ENCODE measurements at places on chromosomes 16 and 17. TPM values are rescaled to one million over a fixed set of nuclear protein-coding genes. Genes with fewer than 3 reads are reported as not detected.
A peak's percentile ranks its signal among the peaks of the same experiment; 100 is the strongest.

LLGL1 gene
- total RNA-seq, result 40.3 TPM

DNA sequence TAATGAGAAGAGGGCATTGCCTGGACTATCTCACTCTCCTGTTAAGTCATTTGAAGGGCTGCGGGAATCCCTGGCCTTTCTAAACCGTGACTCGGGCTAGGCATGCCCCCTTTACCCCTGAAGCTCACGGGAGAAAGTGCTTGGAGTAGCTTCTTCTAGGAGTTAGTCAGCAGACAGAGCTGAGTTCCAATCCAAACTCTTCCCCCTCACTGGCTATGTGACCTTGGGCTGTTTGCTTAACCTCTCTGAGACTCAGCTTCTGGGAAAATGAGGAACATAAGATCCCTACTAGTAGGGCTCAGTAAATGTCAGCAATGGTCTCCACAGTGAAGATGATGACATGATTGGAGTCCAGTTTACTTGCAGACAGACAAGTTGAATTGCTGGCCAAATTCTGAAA lies 5.7 kb upstream of the B9D1 start:
- H3K4me1 ChIP-seq, result peaks cover 4% of the 10 kb centered on the region
- H3K36me3 ChIP-seq, result no peaks in the 10 kb centered on the region
- H3K27me3 ChIP-seq, result no peaks in the 10 kb centered on the region
- DNase-seq, result no peak
- H3K27ac ChIP-seq, result no peak overlapping the region

SCARF1 gene
- total RNA-seq, result not detected

DNA sequence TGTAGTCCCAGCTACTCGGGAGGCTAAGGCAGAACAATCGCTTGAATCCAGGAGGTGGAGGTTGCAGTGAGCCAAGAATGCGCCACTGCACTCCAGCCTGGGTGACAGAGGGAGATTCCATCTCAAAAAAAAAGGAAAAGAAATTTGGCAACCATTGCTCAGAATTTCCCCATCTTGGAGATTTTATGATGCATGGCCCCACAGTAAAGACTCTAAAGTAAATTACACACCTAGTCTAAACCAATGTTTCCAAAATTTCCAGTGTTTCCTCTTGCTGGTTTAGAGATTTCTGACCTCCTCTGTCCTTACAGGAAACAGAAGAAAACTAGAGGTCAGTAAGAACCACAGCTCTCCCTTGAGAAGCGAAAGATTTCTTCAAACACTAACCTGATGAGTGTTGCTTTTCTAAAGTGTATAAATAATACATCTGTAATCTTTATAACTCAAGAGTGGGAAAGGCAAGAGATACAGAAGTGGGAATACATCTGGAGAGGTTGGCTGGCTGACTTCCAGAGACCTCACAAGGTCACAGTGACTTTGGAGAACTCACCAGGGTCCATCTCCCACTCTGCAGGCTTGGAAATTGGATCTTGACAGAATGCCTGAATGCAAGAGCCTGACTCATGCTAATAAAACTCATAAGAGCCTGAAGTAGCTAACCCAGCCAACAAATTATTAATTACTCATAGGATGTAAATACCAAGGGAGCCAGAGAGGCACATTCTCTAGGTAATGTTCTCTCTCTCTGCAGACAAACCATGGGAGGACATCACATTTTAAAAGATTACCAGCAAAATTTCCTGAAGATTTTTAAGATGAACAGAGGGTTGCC lies 8.8 kb downstream of the ADAT1 start:
- H3K4me1 ChIP-seq, result peaks cover 6% of the 10 kb centered on the region
- H3K27ac ChIP-seq, result no peak overlapping the region
- H3K4me3 ChIP-seq, result no peak overlapping the region

TPSD1 gene
- total RNA-seq, result not detected

SLFN12L gene
- 0.11 TPM for total RNA-seq

ALOX15B gene
- not detected for total RNA-seq

HIC1 gene
- 59.8 TPM for total RNA-seq

DNA sequence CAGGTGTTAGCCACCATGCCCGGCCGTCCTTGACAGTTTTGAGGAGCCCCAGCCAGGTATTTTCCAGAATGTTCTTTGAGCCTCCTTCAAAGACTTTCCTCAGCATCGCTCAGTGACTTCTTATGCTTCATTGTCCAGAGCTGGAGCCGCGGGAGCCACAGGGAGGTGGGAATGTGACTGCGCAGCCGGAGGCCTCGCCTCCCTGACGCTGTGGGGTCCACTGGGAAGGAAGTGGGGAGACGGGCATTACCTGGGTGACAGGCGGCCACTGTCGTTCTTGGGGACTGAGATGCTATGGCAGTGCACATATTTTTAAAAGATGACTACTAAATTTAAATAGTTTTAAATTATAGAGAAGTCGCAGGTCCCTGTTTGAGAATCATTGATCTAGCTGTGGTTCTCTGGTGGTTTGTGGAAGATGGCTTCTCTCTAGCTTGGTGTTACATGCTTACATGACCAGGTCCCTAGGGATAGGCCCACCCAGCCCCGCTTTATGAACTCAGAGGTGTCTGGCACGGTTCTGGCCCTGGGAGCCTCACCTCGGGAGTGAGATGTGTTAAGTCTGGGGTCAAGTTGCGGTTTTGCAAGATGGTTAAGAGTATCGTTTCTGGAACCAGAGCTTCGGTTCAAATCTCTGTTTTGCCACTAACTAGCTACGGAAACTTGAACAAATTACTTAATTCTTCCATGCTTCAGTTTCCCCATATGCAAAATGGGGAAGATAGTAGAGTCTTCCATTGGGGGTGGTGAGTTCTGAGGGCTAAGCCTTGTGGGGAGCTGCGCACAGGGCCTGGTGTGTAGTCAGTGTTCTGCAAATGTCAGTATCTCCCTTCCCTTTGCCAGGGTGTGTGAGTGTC lies 53.0 kb downstream of the ATP2C2 start:
- H3K27ac ChIP-seq, result no peak overlapping the region
- no peaks in the 10 kb centered on the region for H3K4me1 ChIP-seq
- peaks cover 16% of the 10 kb centered on the region for H3K27me3 ChIP-seq
- DNase-seq, result no peak
- no peak overlapping the region for H3K4me3 ChIP-seq

DNA sequence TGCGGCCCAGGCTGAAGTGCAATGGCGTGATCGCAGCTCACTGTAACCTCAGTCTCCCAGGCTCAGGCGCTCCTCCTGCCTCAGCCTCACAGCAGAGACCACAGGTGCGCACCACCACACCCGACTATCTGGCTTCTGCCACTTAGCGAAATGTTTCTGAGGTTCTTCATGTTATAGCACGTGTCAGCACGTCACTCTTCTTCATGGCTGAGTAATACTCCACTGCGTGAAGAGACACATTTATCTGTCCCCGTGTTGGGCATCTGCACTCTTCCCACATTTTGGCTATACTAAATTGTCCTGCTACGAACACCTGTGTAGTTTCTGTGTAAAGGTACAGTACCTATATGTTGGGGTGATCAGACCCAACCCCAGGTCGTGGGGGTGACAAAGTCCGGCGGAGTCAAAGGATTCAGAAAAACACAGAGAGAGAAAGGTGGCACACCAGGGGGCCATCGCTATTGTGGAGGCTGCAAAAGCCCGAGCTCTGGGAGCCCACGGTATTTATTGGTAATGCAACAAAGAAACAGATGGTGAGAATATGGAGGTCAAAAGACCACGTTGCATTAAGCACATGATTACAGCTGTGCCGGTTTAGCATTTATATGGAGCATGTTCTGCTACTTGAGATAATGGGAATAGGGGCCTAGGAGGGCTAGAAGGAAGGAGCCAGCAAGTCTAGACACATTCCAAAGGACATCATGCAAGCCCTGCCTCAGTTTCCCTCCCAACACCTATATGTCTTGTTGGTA lies 851 bp upstream of the DPEP1 start:
- H3K27ac ChIP-seq, result no peak overlapping the region
- no peaks in the 10 kb centered on the region for H3K36me3 ChIP-seq
- no peak for DNase-seq
- no peak overlapping the region for H3K4me3 ChIP-seq
- H3K27me3 ChIP-seq, result no peaks in the 10 kb centered on the region

KDM8 gene
- 2.5 TPM for total RNA-seq

SNX20 gene
- total RNA-seq, result not detected

DNA sequence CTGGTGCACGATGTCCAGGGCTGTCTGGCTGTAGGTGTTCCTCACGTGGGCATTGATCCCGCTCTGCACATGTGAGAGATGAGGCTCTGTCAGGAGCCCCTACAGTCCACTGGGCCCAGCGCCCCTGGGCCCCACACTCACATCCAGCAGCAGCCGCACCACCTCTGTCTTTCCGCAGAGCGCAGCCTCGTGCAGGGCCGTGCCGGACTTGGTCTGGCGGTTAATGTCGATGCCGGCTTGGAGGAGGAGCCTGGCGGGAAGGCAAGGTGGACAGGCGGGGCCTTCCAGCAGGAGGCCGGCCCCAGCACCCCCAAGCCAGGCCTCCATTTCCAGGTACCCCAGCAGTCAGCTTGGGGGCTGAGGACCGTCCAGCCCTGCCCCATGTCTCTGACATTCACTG lies 9.2 kb downstream of the CASKIN1 start:
- H3K4me1 ChIP-seq, result no peaks in the 10 kb centered on the region
- no peaks in the 10 kb centered on the region for H3K27me3 ChIP-seq
- no peak overlapping the region for H3K4me3 ChIP-seq
- H3K36me3 ChIP-seq, result no peaks in the 10 kb centered on the region

DNA sequence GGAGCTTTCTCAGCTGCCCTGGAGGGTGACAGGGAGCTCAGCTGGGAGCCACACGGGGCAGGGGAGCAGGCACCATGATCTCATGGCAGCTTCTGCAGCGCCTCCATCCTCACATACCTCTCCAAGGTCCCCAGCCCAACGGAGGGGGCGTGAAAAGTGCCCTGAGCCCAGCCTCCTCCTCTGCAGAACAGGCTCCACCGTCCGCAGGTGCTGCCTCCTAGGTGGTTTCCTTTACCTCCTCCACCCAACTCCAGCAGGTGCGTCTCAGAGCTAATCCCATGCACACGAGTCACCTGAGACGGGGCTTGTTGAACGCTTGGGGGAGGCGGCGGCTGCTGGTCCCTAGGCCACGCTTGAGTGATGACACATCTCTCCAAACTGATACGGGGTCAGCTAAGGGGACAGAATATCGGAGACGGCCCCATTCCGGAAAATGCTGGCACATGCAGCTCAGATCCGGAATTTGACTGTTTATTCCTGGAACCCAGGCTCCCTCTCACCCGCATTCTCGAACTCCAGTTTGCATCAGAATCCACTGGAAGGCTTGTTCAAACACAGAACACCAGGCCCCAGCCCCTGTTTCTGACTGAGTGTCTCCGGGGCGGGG lies 387 bp upstream of the SLC38A8 start:
- peaks cover 40% of the 10 kb centered on the region for H3K27me3 ChIP-seq
- no peaks in the 10 kb centered on the region for H3K36me3 ChIP-seq
- no peaks in the 10 kb centered on the region for H3K4me1 ChIP-seq
- no peak for DNase-seq

- H3K27me3 ChIP-seq, result no peaks in the 10 kb centered on the region
- H3K4me3 ChIP-seq, result no peak overlapping the region
- H3K4me1 ChIP-seq, result peaks cover 23% of the 10 kb centered on the region
- H3K27ac ChIP-seq, result no peak overlapping the region
- DNase-seq, result no peak
These were observed 217.2 kb downstream of the SNX29 start for GRCh38 chr16:12193692-12194091.

TMC6 gene
- total RNA-seq, result not detected

GRCh38 chr16:84960942-84961341 lies 50.4 kb downstream of the ZDHHC7 start:
- no peaks in the 10 kb centered on the region for H3K4me1 ChIP-seq
- DNase-seq, result no peak
- no peaks in the 10 kb centered on the region for H3K27me3 ChIP-seq
- H3K4me3 ChIP-seq, result no peak overlapping the region
- no peak overlapping the region for H3K27ac ChIP-seq

DNA sequence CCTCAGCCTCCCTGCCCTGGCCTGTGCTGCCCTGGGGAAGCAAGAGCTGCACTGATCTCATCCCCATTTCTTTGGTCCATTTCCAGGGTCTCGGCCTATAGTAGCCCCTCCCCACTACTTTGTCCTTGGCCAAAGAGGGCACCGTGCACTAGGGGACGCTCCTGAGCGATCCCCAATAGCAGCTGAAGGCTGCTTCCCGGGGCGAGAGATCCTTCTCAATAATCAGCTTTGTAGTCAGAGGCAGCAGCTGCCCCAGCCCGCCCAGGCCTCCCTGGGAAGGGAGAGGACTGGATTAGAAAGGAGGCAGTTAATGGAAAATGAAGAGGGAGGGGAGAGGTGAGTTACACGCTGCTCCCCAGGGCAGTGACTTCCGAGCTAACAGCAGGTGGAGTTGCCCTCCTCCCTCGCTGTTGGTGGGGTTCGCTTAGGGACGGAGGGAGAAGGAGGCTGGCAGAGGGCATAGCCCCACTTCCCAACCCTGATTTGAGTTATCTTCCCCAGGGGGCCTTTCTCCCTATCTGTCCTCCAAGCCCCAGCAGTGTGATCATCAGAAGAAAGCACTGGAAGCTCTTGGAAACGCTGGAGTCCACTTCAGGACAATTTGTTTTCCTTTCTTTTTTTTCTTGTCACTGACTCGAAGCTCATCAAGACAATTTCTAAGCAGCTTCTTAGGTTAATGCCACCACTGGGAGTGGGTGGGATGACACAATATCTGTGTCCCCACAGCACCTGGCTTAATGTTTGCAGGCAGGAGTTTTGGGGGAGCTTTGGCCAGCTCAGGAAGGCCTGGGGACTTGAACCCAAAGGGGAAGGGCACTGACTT lies 2.6 kb downstream of the MXRA7 start:
- no peak for DNase-seq
- peaks cover 29% of the 10 kb centered on the region for H3K4me1 ChIP-seq
- H3K27me3 ChIP-seq, result no peaks in the 10 kb centered on the region
- H3K4me3 ChIP-seq, result peak overlapping the region; percentile 90

DNA sequence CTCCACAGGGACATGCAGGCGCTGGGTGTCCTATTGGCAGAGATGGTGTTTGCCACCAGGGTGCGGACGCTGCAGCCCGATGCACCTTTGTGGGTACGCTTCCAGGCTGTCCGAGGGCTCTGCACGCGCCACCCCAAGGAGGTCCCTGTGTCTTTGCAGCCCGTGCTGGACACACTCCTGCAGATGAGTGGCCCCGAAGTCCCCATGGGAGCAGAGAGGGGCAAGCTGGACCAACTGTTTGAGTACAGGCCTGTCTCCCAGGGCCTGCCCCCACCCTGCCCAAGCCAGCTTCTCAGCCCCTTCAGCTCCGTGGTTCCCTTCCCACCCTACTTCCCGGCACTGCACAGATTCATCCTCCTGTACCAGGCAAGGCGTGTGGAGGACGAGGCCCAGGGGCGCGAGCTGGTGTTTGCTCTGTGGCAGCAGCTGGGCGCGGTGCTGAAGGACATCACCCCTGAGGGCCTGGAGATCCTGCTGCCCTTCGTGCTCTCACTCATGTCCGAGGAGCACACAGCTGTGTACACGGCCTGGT lies 2.8 kb downstream of the WDR81 start:
- no peak overlapping the region for H3K27ac ChIP-seq
- DNase-seq, result no peak
- H3K36me3 ChIP-seq, result no peaks in the 10 kb centered on the region
- no peaks in the 10 kb centered on the region for H3K27me3 ChIP-seq
- peaks cover 10% of the 10 kb centered on the region for H3K4me1 ChIP-seq
- H3K4me3 ChIP-seq, result no peak overlapping the region

DNA sequence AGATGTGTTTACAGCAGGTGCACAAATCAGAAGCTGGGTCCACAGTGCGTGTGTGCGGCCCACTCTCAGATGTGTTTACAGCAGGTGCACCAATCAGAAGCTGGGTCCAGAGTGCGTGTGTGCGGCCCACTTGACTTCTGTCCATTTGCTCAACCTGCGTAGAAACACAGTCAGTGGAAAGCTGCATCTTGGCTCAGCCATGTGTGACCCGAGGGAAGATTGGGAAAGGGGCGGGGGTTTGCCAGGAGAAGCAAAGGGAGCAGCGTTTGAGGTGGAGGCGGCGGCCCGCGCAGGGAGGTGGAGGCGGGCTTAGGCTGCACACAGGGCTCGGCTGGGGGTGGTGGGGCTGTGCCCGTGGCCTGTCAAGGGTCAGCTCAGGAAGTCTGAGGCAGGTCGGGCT lies 4.3 kb downstream of the CTU2 start:
- no peak for DNase-seq
- no peak overlapping the region for H3K4me3 ChIP-seq
- H3K36me3 ChIP-seq, result no peaks in the 10 kb centered on the region
- H3K27ac ChIP-seq, result no peak overlapping the region
